ENCODE measurements at places on chromosomes 16 and 17. TPM values are rescaled to one million over a fixed set of nuclear protein-coding genes. Genes with fewer than 3 reads are reported as not detected.

Gene AGRP
- not detected for total RNA-seq

Gene AATK
- 0.37 TPM for total RNA-seq

Gene BCL6B
- under 0.01 TPM for total RNA-seq

Gene GID4
- 9.8 TPM for total RNA-seq

Gene CHST6
- 0.37 TPM for total RNA-seq

Gene TP53TG3
- not detected for total RNA-seq

Gene ACAP1
- total RNA-seq = 2.2 TPM

Gene SOST
- not detected for total RNA-seq

Gene TOM1L1
- 30.3 TPM for total RNA-seq

Gene ACSM3
- total RNA-seq = 0.37 TPM

Gene GUCY2D
- under 0.01 TPM for total RNA-seq

Gene ZNF597
- total RNA-seq = 1.5 TPM

Gene TPSD1
- total RNA-seq = not detected

Gene EVPLL
- total RNA-seq = not detected

Gene SKAP1
- not detected for total RNA-seq

Gene PIMREG
- total RNA-seq = 22.0 TPM

Gene CETP
- not detected for total RNA-seq

Gene FOXO3B
- total RNA-seq = 2.6 TPM

Gene METTL23
- 26.2 TPM for total RNA-seq

Gene JPT1
- 139 TPM for total RNA-seq

Gene ITGAD
- not detected for total RNA-seq

Gene CNTNAP4
- under 0.01 TPM for total RNA-seq
